Stimulated activated CD4-positive, alpha-beta T cell treated with anti-CD3 and anti-CD28 coated beads, Interleukin-2, amount 100 ng/mL, for 48 hours (primary cell): ENCODE measurements at places on chromosomes 16 and 17.

- peak; percentile 41 for DNase-seq
Observed at GRCh38 chr16:8931859-8932258, 31.8 kb downstream of the USP7 start.

DNA sequence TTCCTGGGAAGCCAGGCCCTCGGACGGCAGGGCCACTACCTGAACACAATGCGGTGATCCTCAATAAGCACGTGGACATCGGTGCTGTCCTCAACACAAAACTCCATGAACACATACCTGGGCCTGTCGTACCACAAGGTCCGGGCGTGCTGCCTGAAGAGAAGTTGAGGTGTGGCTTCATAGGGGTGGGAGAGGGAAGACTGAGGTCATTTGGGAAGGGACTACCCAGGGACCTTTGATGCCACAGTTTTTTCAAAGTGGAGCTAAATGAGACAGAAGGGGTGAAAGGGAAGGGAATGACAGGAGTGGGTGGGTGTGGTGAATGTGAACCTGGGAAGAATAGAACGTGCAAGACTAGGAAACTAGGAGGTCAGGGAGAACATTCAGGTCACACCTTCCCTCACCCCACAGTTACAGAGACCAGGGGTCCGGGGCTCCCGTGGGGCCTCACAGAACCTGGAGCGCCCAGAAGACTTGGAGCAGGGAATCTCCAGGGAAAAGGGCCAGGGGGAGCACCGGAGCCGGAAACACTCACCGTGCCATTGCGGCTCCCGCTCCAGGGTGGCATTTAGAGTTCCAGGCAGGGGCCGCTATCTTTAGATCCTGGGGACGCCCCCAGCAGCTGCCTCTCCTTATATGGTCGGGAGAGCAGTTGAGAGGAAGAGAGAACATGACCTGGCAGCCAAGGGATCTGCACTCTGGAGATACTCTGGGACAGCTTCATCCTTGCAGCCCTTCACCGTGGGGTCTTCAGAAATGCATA is at the start of gene PTGES3L:
PTGES3L (minus strand) TSS at position 570 of the 763 bp plus-strand sequence; CDS start at position 543, 27 bp downstream.
- no peak for DNase-seq

GRCh38 chr16:3716831-3717234 is 491 bp downstream of the TRAP1 start:
- DNase-seq, result peak; percentile 31

DNA sequence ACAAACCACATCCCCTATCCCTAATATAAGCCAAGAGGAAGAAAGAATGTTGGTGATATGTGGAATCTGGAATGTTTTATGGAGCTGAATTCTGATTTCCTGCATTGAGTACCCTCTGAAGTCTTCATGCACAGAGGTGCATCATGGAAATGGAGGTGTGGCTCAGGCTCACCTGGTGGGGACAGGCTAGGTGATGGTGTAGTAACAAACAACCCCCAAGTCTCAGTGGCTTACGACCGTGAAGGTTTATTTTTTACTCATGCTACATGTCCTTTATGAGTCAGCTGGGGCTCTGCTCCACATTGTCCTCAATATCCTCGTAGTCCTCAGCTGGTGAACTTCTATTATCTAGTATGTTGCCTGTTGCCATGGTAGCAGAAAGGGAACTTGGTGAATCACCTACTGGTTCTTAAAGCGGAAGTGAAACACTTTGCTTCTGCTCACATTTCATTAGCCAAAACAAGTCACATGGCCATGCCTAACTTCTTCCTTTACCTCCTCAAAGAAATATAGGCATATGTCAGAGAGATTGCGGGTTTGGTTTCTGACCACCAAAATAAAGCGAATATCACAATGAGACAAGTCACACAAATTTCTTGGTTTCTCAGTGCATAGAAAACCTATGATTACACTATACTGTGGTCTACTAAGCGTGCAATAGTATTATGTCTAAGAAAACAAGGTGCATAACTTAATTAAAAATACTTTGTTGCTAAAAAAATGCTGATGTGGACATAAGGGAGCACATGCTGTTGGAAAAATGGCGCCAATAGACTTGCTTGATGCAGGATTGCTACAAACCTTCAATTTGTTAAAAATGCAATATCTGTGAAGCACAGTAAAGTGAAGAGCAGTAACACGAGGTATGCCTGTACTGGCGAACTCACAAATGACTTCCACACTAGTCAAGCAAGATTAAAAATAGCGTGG is at the start of gene PMFBP1:
PMFBP1 (minus strand) TSS at position 51 of the 930 bp plus-strand sequence. CDS start 947 bp downstream, outside the sequence.
- DNase-seq, result no peak

DNA sequence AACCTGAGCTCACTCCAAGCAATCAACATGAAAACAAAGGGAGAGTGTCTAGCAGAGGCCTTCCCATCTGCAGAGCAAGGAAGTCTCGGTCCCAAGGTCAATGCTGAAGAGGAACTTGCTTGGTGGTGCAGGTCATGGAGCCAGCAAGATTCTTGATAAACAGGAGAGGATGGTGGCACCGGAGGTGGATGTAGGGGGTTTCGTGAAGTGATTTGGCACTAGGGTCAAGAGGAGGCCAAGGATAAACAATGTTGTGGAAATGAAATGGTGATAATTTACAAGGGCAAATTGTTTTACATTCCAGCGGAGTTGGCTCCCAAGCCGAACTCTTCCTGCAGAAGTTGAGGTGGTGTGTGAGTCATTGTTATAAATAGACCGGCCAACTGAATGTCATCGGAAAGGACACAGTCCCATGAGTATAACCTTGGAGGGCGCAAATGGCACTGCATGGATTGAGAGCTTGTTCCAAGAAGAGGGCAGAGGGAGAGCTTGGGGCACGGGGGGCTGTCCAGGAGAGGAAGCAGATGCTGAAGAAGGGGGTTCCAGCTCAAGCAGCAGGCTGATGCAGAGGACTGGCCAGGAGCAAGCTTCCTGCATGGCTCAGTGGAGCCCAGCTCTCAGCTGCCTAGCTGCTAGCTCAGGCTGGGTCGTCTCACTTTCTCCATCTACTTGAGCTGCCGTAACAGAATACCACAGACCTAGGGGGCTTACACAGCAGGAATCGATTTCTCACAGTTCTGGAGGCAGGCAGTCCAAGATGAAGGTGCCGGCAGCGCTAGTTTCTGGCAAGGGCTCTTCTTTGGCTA is 136.6 kb downstream of the COPRS start:
- no peak for DNase-seq

GRCh38 chr16:89574681-89575246 is 794 bp upstream of the CPNE7 start:
- DNase-seq, result peak; percentile 66

GRCh38 chr17:75240394-75241142 is 20.8 kb downstream of the GGA3 start:
- no peak for DNase-seq

DNA sequence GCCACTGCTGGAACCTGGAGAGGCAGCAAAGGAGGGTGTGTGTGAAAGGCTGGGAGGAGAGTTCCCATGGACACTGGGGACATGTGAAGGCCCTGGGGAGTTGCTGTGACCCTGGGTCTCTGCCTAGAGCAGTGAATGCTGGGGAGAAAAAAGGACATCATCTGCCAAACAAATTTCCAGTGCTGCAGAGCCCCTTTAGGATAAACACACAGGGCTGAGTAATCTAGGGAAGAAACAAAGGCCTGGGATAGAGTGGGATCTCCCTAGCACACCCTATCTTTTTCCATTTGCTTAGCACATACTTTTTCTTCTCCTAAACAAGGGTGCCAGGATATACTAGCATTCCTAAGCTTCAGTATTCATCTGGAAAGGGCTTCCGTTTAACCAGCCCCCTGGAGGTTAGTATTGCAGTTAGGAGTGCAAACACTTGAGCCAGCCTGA is 3.3 kb upstream of the HIGD1B start:
- DNase-seq, result no peak

DNA sequence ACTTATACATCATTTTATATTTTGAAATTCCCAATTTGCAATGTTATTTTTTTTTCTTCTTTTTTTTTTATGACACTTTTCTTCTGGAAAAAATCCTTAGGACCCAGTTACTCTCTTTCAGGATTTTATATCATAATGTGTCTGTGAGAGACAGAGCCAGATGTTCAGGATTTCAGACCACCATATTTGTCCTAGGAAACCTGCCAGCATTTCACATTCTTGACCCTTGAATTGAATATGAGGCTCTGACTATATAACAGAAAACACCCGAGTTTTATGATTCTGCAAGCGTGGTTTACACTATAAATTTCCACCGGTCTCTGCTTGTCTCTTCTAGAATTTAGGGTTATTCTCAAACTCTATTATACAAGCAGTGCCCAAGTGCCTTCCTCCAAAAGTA is 621.0 kb downstream of the WWOX start:
- no peak for DNase-seq

DNA sequence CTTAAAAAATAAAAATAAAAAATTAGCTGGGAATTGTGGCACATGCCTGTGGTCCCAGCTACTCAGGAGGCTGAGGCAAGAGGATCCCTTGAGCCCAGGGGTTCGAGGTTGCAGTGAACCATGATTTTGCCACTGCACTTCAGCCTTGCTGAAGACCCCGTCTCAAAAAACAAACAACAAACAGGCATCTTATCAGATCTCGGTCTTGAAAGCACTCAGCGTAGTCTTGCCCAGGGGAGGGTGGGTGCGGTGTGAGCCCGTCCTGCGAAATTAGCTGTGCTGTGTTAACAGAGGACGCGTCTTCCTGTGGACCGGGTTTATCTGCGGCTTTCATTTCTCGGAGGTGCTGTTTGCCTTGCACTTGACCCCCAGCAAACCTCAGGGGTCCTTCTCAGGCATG is 5.4 kb downstream of the GAA start:
- DNase-seq, result no peak

GRCh38 chr16:27801289-27801945 is 251.5 kb downstream of the KATNIP start:
- DNase-seq, result no peak

DNA sequence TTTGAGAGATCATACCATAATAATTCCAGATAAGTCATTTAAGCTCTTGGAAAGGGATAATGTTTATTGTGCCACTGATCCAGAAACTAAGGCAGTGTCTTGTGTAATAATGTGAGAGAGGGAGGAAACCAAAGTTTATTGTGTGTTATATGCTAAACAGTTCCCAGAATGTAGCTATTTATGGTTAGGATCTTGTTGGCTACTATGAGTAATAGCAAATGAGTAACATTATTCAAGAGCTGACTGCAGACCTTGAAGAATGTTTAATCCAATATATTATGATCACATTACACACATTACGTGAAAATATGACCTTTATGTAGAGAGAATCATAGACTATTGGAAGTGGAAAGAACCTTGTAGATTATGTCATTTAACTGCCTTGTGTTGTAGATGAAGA is 139.5 kb downstream of the BCAS3 start:
- DNase-seq, result no peak

- DNase-seq, result no peak
Observed at GRCh38 chr16:86012221-86012620, 113.3 kb downstream of the IRF8 start.

GRCh38 chr17:80959330-80960036 is 32.2 kb upstream of the CHMP6 start:
- DNase-seq, result no peak

DNA sequence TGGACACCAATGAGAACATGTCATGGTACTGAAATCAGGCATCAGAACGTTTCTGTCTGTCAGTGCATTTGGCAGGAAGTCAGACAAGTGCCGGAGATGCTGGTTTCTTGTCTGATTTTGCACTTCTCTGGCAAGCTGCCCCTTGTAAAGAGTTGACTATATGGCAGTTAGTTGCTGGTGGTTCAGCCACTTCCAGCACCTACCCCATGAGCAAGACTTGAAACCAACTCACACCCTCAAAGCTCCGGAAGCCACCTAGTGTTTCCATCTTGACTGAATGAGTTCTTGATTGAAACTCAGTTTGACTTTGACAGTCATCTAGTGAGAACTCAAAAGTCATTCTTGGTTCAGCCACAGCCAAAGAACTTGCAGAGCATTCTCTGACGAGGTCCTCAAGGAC is 225.1 kb downstream of the SPECC1 start:
- DNase-seq, result peak; percentile 49

DNA sequence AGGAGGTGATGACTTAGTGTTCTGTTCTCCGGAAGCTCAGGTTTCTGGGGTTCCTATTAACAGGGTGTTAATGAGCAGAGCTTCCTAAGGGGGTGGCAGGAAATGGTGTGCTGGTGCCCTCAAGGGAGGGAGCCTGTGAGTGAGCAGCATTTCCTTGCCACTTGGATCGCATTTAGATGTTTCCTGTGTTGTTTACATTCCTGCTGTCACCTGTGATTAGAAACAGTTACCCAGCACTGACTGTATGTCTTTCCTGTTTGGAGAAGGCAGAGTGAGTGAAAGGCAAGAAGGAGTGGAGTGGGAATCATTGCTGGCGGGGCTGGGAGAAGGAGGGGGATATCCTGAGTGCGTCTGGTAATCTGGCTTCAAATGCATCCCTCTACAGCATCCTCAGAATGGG is 214.6 kb downstream of the CCDC182 start:
- DNase-seq, result no peak

- DNase-seq, result no peak
Observed at GRCh38 chr16:20995711-20996110, 95.1 kb downstream of the LYRM1 start.

DNA sequence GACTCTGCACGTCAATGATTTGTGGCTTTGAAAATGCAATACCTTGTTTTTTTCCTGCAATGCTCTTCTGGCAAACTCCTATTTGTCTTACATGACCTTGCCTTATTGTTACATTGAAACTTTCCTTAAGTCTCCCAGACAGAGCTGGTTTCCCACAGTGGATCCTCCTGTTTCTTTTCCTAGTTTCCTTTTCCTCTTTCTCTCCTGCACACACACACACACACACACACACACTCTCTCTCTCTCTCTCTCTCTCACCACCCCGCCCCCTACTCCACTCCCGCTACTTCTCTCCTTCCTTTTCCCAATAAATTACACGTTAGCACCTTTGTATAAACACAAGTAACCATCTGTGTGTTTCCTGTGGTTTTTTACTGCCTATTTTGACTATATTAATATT is 2.3 kb downstream of the ORC6 start:
- no peak for DNase-seq

DNA sequence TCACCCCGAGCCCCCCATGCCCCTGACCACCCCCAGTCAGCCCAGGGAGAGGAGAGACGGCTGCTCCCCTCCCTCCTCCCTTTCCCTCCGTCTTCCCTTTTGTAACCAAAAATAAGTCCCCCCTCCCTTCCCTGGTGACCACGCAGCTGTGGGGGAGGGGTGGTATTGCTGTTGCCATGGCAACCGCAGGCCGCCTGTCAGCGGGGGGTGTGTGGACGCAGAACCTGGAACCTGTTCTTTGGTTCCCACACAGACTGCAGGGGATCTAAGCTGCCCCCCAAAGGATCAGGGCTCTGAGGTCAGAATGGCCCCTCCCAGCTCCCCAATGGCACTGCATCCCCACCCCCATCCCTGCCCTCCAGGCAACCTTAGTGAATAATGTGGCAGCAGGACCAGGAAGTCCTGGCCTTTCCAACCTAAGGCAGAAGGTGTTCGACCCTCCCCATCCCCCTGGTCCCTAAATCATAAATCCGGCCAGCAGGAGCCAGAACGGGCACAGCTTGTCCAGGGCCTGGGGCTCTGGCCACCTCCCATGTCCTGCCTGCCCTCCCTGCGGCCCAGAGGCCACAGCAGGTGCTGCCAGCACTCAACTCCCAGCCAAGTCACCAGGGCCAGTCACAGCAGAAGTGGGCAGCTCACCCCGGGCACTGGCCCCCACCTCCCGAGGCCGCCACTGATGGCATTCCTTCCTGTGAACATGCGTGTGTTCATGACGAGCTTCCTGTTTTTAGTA is 12.0 kb downstream of the CA4 start:
- DNase-seq, result no peak

- no peak for DNase-seq
Observed at GRCh38 chr17:3528880-3529511, 28.6 kb downstream of the TRPV3 start.

- no peak for DNase-seq
Observed at GRCh38 chr17:77897741-77898301, 60.7 kb upstream of the TNRC6C start.

GRCh38 chr17:77580531-77581270 is 377.8 kb upstream of the TNRC6C start:
- no peak for DNase-seq

GRCh38 chr17:81406117-81406953 is 11.1 kb downstream of the BAHCC1 start:
- DNase-seq, result no peak
